NCI-H1417 treated with DMSO at 0.1 percent for 48 hours (cell line): ENCODE measurements at places on chromosomes 7 and 10.

DNA sequence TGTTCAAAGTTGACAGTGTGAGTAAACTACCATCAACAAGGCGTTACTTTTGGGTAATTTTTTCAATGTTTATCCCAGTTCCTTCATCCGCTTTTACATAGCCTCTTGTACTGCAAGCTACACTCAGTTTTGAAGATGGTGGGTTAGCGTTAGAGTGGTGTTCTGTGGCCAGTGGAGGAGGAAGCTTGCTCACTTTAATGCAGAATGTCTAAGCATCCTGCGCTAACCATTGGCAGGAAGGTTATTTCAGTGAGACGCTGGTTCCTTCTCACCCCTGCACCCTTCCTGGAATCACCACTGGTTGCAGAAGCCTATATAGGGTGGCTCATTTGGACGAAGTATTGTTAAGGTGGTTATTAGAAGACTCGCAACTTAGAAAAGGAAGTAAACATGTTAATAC lies 159.1 kb downstream of the CELF2 start:
- DNase-seq, result no peak

- DNase-seq, result no peak
These were observed 667.7 kb downstream of the SUGCT start for GRCh38 chr7:40802497-40802896.

DNA sequence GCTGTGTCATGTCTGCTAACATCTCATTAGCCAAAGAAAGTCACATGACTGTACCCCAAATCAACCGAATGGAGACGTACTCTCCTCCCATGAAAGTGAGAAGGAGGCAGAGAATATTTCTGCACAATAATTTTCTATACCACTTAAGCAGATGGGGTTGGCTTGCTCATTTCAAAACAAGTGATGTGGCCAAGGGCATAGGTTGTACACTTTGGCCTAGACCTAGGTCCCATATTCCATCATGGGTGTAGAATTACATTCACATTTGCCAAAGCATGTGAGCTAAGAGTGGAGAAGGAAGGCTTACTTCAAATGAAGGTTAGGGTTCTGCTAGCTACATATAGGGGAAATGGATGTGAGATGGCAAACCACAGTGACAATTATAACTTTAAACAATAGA lies 83.0 kb downstream of the ZNF365 start:
- DNase-seq, result no peak

DNA sequence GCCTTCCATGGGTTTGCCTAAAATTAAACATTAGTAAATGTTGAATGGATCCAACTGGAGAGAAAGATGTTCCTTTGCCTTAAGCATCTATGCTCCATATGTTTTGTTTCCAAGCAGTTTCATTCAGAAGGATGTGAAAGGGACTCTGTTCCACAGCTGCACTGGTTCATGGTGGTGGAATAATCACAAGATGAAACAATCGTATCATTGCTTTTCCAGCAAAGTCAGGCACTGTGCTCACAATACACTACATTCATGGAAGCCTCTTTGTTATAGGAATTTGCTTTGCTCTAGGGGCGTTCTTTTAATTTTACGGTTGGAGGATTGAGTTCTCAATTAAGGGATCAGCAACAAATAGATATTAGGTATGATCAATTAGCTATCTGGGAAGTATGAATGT lies 33.8 kb downstream of the RAMP3 start:
- DNase-seq, result no peak

DNA sequence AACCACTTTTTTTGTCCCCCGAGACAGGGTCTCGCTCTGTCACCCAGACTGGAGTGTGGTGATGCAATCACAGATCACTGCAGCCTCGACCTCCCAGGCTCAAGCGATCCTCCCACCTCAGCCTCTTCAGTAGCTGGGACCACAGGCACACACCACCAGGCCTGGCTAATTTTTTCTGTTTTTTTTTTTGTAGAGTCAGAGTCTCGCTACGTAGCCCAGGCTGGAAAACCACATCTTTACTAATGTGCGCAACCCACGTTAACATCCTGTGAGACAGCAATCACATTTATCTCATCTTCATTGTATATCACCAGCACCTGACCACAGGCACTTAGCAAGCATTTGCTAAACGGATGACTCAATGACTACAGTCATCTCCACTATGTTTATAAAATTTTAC lies 77.8 kb upstream of the ATP6V0A4 start:
- DNase-seq, result no peak

- DNase-seq, result no peak
These were observed 52.7 kb downstream of the KCNMA1 start for GRCh38 chr10:77584938-77585337.

DNA sequence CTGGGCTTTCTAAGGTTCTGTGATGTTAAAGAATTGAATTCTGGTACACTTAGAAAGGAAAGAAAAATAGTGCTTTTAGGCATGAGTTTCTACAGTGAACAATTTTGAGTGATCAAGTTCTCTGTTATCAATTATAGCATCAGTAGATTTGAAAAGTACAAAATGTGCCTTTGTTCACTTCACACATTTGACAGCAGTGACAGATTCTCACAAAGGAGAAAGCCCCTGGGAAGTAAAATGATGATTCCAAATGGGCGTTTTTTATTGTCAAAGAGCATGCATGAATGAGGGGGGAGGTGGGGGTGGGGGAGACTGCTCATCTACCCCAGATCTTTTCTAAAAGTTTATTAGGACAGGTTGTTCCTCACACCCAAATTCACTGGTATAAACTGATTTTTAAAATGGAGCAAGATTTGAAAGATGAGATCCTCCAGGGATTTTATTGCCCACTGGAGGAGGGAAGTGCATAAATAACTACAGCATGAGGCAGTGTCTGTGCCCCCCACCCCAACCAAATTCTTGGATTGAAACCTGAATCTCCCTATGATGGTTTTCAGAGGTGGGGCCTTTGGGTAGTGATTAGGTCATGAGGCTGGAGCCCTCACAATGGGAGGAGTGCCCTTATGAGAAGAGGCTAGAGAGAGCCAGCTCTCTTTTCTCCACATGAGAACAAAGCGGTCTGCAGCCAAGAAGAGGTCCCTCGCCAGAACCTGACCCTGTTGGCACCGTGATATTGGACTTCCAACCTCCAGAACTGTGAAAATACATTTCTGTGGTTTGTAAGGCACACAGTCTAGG lies 79.5 kb downstream of the AOAH start:
- no peak for DNase-seq

DNA sequence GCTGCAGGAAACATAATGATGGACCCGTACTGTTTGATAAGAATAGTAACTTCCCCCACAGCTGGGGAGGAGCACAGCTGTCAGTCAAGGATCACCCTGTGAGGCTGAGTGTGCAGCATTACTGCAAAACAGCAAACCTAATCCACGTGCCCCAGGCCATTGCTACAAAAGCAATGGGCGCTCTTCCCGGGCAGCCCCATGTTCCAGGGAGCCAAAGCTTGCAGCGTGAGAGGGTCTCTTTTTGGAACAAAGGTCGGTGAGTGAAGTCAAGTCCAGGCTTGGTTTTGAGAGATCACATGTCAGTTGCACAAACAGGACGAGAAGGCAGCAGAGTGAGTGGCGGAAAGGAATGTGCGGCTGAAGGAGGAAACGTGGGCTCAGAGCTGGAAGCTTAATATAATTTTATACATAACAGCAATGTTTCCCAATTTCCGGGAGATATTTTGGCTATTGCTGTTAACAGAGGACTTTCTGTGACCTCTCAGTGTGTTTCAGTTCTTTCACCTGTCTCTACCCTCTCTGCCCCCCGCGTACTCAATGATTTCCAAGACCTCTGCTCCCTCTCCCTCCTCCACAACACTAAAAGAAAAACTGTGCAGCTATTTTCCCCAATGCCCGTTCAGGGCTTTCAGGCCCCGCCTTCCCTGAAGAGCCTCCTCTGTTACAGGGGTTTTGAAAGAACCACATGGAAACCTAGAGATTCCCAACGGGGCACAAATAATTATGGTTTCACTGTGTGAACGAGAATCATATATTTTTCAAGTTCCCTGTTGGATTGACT lies 128.9 kb downstream of the MTPAP start:
- no peak for DNase-seq

DNA sequence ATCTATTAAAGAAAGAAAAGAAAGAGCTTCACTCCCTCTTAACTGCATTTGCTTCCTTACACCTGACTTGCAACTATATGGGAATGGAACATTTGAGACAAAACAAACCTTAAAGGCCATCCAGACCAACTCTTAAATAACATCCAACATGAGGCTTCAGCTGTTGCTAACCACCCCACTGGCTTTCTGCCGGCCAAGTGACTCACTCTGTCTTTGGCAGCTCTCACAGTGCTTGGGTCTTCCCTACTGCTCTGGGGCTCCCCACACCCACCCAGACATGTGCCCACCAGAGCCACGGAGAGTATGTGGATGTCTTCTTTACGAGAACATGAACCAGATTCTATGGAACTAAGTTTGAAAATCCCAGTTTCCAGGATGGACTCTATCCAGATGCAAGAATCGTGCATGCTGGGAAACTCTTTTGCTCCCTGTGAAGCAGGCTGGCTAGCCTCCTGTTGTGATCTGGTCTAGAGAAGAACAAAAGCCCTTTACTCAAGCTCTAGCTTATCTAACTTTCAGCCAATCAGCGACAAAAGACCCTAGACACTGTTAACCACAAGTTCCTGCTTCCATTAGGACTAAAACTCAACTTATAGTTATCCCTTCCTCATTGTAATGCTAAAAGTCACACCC lies 245.7 kb downstream of the TCERG1L start:
- DNase-seq, result no peak

DNA sequence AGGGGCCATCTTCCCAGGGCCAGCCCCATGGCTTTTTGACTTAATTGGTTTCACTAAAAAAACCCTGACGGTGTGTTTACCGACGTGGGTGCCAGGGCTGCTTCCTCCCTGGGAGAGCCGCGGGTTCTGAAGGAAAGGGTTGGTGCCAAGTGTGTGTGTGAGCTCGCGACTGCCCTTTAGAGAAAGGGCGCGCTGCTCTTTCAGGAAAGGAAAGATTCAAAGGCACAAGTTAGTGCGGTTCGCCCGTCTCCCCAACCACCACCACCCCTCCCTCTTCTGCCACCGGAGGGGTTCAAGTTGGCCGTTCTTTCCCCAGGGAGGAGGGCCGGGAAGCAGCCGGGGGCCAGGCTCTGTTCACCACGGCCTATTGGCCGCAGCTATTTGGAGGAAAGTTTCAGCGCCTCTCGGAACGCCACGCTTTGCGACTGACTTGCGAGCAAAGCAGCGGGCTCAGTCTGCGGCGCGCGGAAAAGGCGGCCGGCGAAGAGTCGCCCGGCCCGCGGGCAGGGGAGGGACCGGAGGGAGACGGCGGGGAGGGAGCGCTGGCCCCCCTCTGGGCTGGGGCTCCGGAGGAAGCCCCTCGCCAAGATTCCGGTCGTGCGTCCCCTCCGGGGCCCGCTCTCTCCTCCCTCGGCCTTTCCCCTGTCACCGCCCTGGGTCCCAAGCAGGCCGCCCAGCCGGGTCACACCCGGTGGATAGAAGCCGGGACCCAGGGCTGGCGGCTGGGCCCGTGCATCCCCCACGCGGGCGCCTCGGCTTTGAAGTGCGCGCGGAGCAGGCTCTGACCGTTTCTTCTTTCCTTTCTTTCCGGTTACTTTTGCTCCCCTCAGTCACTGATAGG lies 165.9 kb upstream of the PPP1R3A start:
- DNase-seq, result no peak

DNA sequence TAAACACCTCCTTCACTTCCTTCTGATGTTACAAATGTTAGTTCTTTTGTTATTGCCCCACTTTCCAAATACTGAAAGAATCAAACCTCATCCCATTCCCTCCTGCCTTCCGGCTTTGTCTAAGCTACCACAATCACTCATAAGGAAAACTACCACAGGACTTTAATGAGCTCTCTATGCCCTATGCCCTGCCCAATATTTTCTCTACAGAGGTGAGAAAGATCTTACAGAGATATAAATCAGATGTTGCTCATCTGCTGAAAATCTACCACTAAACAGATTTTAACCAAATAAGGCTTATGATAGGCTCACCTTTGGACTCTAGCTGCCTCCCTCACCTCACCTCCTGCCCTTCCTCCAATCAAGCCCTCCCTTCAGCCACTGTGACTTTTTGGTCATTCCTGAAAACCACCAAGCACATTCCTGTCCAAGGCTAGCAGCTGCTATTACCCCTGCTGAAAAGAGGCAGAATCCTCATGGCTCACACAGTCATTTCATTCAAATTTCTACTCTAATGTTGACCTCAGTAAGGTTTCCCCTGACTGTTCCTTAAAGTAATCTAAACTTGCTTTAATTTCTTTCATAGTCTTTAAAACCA lies 7.7 kb downstream of the ZNF33B start:
- DNase-seq, result no peak

DNA sequence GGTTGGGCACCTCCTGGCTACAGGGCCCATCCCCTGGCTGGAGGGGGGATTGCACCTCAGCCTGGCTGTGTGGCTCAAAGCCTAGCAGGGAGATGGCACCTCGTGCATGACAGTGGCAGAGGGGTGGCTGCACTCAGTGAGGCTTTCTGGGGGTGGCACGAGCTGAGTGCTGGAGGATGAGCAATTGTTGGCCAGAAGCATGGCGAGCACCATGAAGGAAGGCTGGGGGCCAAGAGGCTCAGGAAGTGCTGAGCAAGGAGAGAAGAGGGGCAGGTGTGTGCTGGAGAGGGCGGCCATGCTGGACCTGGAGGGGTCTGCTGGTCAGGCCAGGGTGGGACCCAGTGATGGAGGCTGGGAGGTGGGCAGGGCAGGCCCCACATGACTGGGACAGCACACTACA lies 65.4 kb downstream of the TCERG1L start:
- DNase-seq, result no peak

DNA sequence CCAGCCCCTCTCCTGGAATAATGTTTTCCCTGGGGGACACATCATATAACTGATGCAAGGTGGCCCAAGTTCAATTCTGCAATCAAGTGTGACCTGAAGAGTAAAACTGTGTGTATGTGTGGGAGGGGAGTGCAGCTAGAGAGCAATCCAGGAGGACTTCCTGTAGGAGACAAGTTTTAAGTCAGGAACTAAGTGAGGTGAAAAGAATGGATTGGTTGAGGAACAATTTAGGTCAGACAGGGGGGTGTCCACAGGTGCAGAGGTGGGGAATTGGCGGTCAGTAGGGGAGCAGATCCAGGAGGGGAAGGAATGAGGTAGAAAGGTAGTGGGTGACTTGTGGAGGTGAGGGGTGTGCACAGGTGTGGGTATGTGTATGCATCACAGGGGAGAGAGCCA lies 82.6 kb downstream of the NEURL1 start:
- no peak for DNase-seq

DNA sequence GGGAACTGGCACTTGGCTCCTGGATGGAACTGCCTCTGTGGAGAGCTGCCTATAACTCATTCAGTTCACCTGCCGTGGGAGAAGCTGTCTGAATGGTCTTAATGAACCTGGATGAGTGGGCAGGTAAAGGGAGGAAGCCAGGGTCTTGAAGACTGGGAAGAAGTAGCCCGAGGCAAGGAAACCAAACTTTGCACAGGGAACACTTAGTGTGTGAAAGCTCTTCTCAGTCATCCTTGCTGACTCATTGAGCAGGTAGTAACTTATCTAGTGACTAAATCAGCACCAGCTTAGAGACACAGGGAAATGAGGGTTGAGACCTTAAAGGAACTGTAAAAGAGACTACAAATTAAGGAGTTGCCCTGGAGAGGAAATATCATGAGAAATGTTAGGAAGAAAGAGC lies 9.9 kb downstream of the LRRC4 start:
- no peak for DNase-seq

GRCh38 chr7:94908323-94909178 lies 1.2 kb downstream of the PPP1R9A start:
- DNase-seq, result peak; percentile 64
